ENCODE measurements at places on chromosomes 4 and X.
A peak's percentile ranks its signal among the peaks of the same experiment; 100 is the strongest.

DNA sequence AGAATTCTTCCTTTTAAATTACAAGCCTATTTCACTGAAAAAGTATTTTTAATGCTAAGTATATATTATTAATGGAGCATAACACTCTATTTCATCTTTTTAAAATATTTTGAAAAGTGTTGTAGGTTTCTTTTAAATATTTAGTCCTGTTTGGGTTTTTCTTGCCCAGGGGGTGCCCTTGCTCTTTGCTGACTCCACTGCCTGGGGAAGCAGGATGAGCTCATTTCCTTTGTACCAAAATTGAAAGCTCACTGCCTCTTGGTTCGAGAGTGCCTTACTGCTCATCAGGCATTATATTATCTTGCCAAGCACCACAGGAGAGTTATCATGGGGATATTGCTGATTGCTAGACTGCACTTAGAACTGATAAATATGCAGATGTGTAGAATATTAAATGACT, 819.2 kb downstream of the PCDH18 start:
- no peak for DNase-seq

- DNase-seq: peak; percentile 45
Observed at GRCh38 chrX:40434947-40435346, 145.8 kb upstream of the ATP6AP2 start.

- no peak for DNase-seq
Observed at GRCh38 chrX:41785685-41786084, 61.7 kb downstream of the GPR82 start.

- no peak for DNase-seq
Observed at GRCh38 chrX:142095651-142096245, 109.3 kb downstream of the MAGEC2 start.

GRCh38 chr4:10320130-10320529, 137.1 kb downstream of the ZNF518B start:
- no peak for DNase-seq

GRCh38 chr4:23828020-23828715, 61.7 kb downstream of the PPARGC1A start:
- DNase-seq: no peak

DNA sequence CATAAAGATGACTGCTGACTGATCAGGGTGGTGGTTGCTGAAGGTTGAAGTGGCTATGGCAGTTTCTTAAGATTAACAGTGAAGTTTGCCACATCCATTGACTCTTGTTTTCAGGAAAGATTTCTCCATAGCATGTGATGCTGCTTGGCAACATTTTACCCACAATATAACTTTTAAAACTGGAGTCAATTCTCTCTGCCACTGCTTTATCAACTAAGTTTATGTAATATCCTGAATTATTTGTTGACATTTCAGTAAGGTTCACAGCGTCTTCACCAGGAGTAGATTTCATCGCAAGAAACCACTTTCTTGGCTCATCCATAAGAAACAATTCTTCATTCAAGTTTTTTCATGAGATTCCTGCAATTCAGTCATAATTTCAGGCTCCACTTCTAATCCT, 166.5 kb upstream of the SPRY1 start:
- DNase-seq: no peak

GRCh38 chr4:85732124-85732523, 257.2 kb downstream of the ARHGAP24 start:
- DNase-seq: no peak

- no peak for DNase-seq
Observed at GRCh38 chr4:3177426-3177825, 71.5 kb upstream of the MSANTD1 start.

GRCh38 chrX:17560385-17560784, 176.9 kb upstream of the SCML1 start:
- no peak for DNase-seq

GRCh38 chr4:186240848-186241491, 13.7 kb downstream of the KLKB1 start:
- DNase-seq: no peak

DNA sequence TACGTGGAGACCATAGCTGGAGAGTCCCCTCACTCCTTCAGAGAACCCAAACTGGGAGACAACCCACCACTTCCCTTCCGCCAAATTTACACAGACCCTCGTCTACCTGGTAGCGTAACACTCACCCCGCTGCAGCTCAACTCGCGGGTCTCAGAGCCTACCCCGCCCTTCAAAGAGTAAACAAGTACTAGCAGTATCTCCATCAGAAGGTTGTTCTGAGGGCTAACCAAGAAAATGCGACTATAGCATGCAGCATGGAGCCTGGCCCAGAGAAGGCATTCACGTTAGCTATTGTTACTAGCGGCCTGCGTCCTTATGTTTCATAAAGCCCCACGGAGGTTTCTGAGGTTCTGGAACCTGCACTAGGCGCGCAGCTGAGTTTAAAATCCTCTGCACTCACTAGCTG, 531 bp upstream of the MANBA start:
- DNase-seq: no peak

DNA sequence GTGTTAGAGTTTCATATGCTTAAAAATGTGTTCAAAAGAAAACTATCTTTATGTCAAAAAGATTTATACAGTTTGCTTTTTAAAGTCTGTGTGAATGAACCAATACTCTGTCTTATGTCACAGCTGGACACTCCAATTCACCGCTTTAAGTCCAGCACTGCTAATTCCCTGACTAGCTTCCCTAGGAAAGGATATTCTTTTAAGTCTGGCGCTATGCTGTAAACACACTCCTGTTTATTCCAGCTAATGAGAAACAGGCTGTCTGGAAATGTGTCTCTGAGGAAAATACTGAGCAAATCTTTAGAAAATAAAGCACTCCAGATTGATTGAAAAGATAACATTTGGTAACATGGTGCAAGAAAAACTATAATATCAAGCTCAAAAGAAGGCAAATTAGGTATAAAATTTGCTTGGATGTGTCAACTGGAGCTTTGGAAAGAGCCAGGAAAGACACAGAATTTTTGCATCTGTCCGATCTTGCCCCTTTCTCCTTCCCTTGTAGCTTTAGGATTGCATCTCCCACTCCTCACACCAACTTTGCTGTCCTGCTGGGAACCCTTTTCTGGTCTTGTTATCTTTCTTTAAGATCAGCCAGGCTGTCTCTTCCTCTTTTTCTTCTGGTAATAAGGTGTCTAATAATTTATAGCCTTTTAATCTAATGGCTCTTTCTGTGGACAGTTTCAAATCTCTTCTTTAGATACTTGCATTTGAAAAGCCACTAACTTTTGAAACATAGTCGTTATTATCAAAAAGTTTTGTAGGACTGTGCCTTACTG, 40.9 kb upstream of the VEGFC start:
- no peak for DNase-seq

DNA sequence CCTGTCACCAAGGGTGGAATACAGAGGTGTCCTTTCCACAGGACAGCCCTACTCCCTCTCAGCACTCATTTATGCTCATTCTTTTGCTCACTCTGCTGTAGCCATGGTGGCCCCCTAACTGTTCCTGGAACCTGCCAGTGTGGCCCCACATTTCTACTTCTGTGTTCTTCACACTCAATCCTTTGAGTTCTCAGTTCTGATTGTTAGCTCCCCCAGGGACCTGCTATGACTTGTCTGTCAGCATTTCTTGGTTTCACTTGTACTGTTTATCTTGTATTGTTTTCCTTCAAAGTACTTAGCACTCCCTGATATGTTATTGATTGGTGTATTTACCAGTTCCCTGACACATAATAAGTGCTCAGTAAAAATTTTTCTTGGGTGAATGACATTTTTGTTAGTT, 14.9 kb downstream of the VBP1 start:
- DNase-seq: no peak

DNA sequence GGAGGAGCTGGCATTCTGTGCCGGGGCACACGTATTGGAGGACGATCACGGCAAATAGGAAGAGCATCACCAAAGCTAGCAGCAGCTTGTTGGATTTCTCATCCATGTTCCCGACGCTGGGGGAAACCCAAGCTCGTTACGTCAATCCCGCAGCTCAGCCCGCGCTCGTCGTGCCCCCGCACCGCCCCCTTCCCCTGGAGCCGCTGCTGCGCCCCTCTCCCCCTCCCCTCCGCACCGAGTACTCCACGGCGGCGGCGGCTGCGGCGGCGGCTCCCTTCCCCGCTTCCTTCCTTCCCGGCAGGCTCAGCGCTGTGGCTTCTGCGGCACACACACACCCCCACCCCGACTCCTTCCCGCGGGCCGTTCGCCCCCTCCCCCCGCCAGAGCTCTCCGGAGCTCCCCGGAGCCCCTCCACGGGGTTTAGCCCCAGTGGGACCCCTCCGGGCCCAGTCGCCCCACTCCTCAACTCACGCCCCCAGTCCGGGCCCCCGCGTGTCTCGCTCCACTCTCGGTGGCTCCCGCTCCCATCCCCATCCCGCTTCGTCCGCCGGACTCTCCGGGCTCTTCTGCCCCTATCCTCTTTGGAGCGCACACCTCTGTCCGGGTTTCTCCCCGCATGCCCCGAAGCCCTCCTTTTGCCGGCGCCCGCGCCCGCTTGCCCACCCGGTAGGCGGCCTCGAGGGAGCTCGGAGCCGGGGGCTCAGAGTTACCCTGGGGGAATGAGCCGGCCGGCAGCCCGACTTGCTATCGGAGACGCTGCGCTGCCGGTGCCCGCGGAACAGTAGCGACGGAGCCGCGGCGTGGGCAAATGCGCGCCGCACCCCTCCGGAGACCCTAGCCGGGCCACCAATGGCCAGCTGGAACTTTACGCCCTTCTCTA, 978 bp downstream of the HS6ST2 start:
- no peak for DNase-seq

DNA sequence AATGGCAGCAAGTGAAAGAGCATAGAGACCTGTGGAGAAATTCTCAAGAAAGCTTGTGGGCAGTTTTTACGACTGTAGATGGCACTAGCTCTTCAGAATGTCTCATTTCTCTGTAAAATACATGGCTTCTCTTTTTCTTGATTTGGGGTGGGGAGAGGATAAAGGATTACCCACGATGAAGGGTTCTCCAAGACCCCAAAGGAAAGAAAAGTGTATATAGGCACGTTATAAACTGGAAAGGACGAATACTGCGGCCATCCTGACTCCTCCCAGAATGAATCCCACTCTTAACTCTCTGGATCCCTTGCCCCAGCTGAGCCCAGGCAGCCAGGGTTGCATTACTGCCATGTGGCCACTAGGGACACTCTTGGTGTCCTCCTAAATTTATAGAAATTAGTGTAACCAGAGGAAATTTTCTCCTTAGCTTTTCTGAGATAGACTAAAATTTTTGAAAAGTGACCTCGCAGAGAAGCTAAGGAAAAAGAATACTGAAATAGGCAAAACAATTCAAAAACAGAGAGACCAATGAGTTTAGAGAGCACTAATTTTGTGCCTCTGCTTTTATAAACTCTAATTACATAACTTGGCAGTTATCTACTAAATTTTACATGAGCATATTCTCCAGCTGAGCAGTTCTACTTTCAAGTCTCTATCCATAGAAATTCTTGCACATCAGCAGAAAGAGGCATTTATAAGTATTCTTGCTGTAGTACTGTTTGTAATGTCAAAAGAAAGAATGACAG, 37.8 kb upstream of the PCDH19 start:
- no peak for DNase-seq

- no peak for DNase-seq
Observed at GRCh38 chr4:37422102-37422501, 177.6 kb downstream of the NWD2 start.

DNA sequence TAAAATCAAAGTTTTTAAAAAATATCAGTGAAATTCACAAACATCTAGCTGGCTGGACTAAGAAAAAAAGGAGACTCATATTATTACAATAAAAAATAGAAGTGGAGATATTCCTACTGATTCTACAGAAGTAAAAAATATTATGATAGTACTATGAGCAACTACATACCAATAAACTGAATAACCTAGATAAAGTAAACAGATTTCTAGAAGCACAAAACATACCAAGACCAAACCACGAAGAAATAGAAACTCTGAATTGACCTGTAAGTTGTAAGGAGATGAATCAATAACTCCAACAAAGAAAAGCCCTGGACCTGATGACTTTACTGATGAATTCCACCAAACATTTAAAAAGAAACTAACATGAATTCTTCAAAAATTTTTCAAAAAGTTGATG, 867.3 kb downstream of the PCDH18 start:
- no peak for DNase-seq

DNA sequence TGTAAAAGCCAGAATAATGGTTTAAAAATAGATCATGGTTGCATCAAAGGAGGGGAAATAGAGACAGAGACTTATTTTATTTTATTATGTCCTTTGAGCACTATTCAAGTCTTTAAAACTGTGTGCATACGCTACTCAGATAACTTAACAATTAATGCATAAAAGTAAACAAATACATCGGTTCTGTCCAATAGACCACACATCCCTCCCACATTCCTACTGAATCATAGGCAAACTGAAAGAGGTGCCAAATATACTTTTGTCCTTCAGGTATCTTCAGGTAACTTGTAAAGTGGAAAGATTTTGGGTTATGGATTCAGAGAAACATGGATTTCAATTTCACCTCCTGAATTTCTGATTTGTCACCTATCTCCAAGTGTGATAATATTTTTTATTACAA, 91.3 kb downstream of the SPOCK3 start:
- no peak for DNase-seq

GRCh38 chrX:10370976-10371375, 214.2 kb downstream of the CLCN4 start:
- DNase-seq: no peak

DNA sequence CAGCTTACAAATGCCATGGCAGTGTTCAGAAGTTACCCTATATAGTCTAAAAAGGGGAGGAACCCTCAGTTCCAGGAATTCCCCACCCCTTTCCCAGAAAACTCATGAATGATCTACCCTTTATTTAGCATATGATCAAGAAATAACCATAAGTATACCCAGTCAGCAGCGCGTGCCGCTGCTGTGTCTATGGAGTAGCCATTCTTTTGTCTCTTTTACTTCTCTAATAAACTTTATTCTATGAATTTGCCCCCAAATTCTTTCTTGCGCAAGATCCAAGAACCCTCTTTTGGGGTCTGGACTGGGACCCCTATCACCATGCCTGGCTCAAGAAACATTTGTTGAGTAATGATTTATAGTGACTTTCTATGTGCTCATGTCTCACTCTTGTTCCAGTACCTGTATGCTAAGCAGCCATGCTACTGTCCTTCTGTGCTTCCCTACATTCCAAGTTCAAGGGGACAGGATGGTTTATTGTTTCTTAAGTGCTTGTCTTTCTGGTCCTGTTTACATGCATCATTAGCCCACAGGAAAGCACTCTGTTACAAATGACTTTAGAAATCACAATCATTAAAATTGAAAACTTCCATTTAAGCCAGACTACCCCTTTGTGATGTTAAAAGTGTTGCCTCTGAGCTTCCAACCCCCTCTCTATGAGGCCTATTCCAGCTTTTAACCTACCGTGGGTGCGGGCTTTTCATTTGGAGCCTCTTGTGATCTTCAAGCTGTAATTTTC, 63.4 kb upstream of the S100G start:
- DNase-seq: no peak

DNA sequence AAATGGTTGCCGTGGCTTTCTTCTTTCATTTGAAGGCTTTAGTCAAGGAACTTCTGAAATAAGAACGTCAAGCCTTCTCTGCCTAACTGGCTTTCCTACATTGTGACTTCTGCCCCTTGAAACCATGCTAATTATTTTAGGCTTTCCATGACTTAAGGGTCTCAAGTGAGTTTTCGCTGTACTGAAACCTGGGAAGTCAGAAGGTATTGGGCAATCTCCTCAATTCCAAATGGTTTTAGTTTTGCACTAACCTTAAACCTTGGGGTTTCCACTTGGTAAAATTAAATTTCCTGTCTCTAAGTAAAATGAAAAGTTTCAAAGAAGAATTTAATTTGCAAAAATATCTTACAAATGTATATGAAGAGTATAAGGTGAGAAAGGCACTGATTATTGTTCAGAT, 73.8 kb downstream of the MBNL3 start:
- DNase-seq: no peak

GRCh38 chr4:75831856-75832405, 70.3 kb downstream of the PPEF2 start:
- peak; percentile 25 for DNase-seq
